ENCODE measurements at places on chromosomes 12 and 14.

- no peak for DNase-seq
These were observed 12.5 kb upstream of the SAMD4A start for GRCh38 chr14:54554401-54554800.

- no peak for DNase-seq
These were observed 16.2 kb downstream of the ISM2 start for GRCh38 chr14:77482422-77482821.

DNA sequence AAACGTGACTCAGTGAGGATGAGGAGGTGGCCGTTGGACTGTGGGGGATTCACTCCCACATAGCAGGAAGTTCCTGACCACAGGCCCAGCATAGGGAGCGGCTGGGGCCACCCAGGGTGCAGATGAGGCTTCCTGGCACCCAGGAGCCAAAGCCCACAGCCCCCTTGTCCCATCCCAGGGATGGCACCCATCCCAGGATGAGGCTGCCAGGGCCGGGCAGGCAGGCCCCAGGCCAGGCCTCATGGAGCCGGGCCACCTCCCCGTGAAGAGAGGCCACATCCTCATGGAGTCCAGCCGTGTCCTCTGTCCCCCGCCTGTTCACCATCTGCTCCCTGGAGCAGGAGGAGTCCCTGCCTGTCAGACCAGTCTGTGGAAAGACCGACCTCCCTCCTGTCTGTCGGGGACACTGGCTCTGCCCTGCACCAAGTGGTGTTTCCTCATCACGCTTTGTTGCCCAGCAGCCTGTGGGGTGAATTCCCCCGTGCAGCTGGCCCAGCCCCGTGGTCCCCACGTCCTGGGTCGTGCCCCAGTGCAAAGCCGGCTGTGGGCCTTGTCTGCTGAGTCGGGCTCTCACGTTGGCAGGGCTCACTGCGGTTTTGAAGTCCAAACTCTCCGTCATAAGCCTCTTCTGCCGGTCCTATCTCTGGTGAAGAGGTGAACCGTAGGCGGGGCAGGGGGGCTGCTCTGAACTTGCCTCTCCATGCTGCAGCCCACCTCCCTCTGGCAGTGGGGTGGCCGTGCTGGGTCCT, 24.5 kb downstream of the MMP17 start:
- no peak for DNase-seq

GRCh38 chr12:7019043-7019569, 830 bp upstream of the LPCAT3 start:
- no peak for DNase-seq

DNA sequence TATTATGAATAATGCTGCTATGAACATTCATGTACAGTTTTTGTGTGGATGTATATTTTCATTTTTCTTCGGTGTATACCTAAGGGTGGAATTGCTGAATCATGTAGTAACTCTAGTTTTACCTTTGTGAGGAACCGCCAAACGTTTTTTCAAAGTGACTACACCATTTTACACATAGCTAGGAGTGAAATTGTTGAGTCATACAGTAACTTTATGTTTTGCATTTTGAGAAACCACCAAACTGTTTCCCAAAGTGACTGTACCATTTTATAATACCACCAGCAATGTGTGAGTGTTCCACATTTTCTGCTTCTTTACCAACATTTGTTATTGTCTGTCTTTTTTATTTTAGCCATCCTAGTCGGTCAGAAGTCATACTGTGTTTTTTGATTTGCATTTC, 3.1 kb upstream of the TPH2 start:
- DNase-seq: no peak

GRCh38 chr14:30191639-30192279, 264.1 kb upstream of the PRKD1 start:
- DNase-seq: no peak

DNA sequence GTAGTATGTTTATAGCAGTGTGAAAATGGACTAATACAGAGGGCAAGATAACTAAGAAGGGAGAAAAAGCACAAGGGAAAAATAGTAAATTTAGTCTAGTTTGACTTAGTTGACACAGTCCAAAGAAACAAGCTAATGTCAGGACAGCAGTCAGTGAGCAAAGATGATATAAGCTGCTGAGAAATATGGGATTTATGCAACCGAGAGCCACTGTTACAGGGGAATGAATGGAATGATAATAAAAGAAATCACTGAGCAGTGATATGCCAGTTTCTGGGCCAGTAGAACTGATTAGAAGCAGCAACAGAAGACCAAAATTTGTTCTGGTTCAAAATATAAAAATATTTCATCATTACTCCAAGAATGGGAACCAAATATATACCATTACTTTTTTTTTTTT, 60.1 kb downstream of the R3HDM2 start:
- DNase-seq: no peak

DNA sequence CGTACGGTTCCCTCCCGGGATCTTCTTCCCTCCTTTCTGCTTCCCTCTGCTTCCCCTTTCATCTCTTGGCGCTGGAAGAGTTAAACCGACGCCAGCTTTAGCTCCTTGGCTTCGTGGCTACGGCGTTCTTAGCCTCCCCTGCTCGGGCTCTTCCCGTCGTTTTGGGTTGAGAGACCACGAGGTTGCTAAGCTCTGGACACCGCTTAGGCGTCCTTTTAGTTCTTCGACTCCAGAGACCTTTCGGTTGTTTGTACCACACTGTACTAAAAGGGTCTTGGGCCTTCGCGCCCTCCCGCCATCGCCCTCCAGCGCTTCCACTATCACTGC, 545 bp downstream of the CPSF2 start:
- no peak for DNase-seq

DNA sequence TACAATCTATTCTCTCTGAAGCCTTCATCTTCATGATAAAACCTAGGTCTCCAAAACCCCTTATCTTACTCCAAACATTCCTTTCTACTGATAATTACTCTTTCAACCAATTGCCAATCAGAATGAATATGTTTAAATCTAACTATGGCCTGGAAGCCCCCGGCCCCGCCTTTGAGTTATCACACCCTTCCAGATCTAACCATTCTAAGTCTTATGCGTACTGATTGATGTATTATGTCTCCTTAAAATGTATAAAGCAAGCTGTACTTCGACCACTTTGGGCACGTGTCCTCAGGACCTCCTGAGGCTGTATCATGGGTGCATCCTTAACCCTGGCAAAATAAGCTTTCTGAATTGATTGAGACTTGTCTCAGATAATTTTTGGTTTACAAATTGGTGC, 14.4 kb downstream of the PABPN1 start:
- no peak for DNase-seq

DNA sequence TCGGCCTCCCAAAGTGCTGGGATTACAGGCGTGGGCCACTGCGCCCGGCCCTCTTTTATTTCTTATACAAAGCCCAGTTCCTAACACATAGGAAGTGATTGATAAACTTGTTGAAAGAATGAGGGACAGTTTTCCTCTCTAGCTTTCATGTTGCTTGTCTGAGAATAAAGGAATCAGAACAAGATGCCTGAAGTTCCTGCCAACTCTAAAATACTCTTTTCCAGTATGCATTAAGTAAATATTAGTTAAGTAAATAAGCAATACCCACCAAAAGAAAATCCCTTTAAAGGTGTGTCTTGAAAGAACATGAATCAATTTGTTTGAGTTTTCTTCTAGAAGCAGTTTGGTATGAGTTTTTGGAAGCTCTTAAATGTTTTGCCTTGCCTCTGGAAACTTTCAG, 24.4 kb upstream of the CD27 start:
- no peak for DNase-seq

DNA sequence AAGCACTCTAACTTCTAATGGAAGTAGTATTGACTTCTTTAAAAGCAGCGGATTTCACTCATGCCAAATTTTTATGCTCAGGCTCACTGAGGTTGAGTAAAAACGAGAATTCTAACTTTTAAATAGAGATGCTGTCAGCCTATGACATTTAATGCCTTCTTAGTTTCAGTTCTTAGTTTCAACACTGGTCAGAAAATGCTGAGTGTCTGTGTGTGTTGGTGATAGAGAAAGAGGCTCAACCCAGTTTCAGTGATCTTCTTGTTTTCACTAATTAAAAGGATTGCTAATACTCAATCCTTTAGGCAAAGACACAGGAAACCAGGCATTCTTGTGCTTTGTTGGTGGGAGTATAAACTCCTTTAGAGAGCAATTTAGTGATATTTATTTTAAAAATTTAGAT, 31.0 kb downstream of the PEBP1 start:
- no peak for DNase-seq

DNA sequence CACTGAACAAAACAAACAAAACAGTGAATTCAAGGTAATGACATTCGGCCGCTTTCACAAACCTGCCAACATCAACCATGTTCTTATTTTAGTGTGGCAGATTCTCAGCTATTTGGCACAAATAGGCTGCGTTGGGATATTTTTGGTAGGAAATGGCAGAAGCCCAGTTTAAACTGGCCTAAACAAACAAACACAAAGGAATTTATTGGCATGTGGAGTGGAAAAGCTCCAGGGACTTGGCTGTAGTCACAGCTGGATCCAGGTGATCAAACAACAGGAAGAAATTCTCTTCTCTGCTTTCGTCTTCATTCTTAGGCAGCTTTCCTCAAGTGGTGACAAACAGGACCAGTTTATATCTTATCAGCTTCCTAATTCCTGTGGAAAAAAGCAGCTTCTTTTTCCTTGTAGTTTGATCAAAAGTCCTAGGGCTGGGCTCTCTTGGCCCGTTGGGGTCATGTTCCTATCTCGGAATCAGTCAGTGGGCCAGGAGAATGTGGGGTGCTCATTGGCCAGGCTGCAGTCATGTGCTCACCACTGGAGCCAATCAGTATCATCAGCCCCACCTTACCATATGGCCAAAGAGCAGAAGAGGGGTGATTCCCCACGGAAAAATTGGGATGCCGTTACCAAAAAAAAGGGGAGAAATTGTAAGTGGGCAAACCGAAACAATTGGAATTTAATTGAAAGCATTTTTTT, 22.6 kb downstream of the C12orf75 start:
- no peak for DNase-seq

DNA sequence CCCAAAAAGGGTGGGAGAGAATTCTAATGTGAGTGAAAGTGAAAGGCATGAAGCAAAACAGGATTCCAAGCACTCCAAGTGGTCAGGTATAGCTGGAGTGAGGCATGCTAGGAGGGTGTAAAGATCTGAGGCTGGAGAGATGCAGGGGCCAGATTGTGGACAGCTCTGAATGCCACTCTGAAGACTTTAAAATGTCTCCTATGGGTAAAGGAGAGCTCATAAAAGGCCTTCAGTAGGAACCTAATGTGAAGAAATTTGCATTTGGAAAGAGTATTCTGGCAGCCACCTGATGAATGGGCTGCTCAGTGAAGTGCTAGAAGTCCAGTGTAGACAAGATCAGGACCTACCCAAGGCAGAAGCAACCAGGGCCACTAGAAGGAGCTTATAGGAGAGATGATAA, 68.9 kb downstream of the DNAI7 start:
- no peak for DNase-seq

DNA sequence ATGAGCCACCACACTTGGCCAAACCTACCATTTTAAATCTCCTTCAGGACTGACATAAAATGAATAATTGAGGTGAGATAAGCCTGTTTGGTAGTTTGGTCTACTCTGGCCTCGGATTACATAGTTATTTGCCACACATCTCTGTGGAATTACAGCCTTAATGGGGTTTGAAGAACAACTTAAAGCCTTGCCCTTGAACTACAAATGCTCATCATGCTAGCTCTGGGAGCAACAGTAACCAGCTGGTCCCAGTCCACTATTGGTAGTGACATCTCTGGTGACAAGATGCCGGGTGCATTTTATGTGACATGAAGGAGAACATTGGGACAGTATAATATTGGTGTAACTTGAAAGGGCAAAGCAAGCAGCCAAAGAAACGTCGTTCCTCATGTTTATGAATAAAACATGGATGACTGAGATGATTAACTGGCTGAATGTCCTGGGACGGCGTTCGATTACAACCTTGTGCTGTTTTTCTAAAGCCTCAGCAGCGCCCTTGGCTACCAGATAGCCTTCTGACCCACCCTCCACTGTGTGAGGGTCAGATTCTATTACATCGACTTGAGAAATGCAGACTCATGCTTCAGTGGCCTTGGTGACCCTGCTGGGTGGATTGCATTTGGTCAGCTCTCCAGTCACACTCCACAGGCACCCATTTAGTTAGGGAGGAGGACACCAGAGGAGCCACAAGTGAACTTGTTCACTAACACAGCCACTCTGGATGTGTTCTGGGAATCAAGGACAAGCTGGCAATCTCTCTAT, 41.5 kb downstream of the BEST3 start:
- no peak for DNase-seq

DNA sequence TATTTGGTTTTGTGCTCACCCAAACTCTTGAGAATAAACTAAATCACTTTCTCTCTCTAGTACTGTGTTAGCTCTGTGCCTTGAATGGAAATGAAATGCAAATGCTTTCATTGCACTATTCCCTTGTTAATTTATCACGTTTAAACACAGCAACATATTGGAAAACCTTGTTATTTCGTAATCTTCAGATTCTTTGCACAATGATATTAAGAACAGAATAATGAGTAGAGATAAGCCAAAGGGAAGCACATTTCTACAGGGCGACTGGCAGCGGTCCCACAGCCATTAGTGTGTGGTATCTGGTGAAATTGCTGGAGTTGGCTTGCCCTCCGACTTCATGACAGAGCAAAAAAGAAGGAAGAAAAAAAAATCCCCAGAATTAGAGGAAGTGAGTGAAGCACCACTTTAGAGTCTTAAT, 166.1 kb upstream of the E2F7 start:
- DNase-seq: peak; percentile 94

DNA sequence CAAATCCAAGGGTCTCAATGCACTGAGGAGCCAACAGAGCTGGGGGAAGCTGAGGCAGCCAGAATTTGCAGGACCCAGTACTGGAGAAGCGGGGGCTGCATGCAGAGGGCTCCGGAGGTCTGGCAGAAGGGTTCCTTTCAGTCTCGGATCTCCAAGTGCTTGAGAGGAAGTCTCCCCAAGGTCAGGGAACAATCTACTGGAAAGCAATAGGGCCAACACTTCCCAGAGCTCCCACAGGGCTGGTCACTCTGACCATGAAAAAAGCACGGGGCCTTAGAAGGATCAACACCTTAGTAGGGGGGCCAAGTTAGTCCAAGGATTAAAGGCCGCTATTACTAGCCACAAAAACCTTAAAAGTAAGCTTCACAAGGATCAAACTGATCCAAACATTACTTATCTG, 31.7 kb downstream of the SPPL3 start:
- DNase-seq: no peak

DNA sequence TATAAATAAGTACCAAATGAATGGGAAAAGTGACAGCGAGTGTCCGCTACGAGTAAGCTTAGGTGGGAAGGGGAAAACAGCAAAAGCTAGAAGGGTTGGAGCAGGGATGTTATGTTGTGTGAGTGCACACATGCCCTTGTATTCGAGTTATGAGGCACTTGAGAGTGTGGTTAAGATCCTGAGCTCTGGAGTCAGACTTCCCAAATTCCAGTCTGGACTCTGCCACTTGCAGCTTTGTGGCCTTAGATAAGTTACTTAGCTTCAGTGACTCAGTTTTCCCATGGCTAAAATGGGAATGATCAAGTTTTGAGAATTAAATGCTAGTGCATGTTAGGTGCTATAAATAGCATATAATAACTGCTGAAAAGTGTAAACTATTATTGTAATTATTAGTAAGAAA, 44.9 kb downstream of the KTN1 start:
- DNase-seq: no peak

GRCh38 chr12:124480469-124481256, 86.7 kb downstream of the NCOR2 start:
- DNase-seq: peak; percentile 87

- no peak for DNase-seq
These were observed 51.9 kb upstream of the PTHLH start for GRCh38 chr12:28024231-28024995.
